ENCODE measurements at places on chromosomes 2 and 18. TPM values are rescaled to one million over a fixed set of nuclear protein-coding genes. Genes with fewer than 3 reads are reported as not detected.
A peak's percentile ranks its signal among the peaks of the same experiment; 100 is the strongest.

DNA sequence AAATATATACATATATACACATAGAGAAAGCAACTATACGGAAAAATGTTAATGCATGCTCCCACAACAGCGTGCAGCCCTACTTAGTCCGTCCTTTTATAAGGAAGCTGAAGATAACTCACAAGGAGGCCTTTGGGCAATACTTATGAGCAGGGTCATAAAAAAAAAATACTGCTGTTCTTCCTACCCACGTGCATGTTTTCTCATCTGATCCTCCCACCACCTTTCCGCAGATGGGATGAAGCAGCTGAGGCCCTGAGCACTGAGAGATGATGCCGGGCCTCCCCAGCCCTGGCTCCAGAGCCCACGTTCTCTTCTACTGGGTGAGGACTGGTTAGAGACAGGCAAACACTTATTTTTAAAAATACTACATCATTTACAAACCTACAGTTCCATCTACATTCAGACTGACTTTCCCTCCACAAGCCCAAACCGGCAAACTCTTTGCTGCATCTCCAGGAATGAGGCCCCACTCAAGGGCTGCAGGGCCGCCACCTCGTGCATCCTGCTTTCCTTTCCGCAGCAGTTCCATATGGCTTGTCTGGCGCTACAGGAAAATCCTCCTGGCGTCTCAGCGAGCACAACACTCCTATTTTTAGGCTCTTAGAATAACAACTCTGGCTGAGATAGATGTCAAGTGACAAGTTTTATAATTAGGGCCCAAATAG, 41.6 kb downstream of the TBC1D8 start:
- no peak for DNase-seq

GRCh38 chr2:123040506-123040905, 984.6 kb upstream of the CNTNAP5 start:
- no peak for DNase-seq

DNA sequence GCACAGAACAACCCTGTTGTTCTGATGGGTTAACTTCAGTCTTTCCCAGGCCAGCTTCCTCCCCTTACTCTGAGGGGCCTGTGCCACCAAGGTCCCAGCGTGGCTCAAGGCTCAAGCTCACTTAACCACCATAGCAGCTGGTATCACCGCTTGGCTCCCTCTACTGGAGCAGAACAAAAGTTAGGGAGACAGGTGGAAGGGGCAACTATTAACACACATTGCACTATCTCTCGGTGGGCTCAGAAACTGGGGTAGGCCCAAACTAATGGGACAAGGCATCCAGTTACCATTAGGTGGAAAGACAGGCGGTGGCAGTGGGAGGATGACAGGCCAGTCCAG, 88.7 kb upstream of the ATL2 start:
- DNase-seq = peak; percentile 64

The EGR4 gene
- 0.22 TPM for total RNA-seq
